ENCODE measurements at places on chromosomes 6 and 20.

- DNase-seq: peak; percentile 55
These were observed 74.6 kb upstream of the CEP85L start for GRCh38 chr6:118725944-118726343.

- no peak for DNase-seq
These were observed 277.0 kb downstream of the PREX1 start for GRCh38 chr20:48550814-48551213.

GRCh38 chr20:39825524-39825923, 863.4 kb downstream of the DHX35 start:
- DNase-seq: no peak

GRCh38 chr20:33145521-33145920, 22.4 kb upstream of the BPIFA2 start:
- DNase-seq: no peak

DNA sequence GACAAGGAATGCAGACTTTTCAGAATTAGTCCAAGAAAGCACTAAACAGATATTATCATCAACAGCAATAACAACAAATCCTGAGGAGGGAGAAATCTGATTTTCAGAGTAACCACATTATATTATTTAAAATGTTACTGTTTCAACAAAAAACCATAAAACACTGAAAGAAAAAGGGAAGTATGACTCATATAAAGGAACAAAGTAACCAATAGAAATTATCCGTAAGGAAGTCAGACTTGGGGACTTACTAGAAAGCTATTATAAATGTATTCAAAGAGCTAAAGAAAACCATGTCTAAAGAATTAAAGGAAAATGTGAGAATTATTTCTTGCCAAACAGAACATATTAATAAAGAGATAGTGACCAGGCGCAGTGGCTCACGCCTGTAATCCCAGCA, 98.1 kb downstream of the MYLK4 start:
- DNase-seq: no peak

- no peak for DNase-seq
These were observed 41.0 kb downstream of the PSMB9 start for GRCh38 chr6:32895006-32895345.

- no peak for DNase-seq
These were observed 27.9 kb upstream of the ZFP64 start for GRCh38 chr20:52219441-52219840.

DNA sequence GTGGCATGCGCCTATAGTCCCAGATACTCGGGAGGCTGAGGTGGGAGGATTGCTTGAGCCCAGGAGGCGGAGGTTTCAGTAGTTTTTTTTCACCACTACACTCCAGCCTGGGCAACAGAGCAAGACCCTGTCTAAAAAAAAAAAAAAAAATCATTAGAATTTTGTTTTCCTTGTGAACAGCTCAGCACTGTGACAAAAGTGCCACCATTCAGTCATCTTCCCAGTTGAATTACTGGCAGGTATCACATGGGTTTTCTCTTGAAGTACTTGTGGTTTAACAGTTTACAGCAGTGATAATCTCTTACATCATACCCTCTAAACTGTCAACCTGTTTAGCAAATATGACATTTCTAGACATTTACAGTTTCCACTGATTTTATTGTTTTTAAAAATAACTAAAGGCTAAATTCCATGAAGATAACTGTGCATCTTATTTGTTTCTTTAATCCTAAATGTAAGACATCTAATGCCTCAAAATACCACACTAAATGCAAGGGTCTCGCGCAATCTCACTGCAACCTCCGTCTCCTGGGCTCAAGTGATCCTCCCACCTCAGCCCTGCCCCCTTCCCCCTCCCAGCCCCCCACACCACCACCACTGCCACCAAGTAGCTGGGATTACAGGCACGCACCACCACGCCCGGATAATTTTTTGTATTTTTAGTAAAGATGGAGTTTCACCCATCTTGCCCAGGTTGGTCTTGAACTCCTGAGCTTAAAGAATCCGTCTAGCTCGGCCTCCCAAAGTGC, 7.0 kb downstream of the TRPC4AP start:
- no peak for DNase-seq

DNA sequence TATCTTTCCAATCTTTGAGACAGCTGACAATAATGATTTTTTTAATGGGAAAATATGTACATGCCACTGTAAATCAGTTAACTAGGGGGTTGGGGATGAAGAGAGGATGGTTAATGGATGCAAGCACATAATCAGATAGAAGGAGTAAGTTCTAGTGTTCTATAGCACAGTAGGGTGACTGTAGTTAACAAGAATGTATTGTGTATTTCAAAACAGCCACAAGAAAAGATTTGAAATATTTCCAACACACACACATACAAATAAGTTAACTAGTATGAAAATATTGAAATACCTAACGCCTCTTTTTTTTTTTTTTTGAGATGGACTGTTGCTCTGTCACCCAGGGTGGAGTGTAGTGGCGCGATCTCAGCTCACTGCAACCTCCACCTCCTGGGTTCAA, 153.4 kb upstream of the SALL4 start:
- DNase-seq: no peak

DNA sequence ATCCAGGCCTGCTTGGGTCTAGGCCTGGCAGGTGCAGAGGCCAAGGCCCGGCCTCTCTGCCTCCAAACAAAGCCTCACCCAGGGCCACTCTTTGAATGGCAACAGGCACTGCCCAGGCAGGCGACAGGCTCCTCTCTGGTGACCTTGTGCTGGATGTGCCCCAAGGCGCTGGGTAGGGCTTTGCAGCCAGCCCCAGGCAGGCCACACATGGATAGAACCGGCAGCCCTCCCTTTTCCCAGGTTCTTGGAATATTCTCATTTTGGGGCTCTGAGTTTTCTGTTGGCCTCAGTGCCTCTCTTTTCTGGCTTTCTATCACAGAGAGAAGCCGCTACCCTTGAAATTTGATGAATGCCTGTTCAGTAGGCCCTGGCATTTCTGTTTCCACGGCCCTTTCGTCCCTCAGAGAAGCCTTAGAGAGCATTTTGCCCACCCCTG, 18.9 kb downstream of the PKIG start:
- DNase-seq: no peak

GRCh38 chr20:49285813-49286494, 8.1 kb upstream of the ZNFX1 start:
- DNase-seq: no peak

- DNase-seq: no peak
These were observed 325.1 kb downstream of the CDH26 start for GRCh38 chr20:60283281-60283680.

GRCh38 chr6:168132531-168133167, 53.6 kb upstream of the FRMD1 start:
- no peak for DNase-seq

GRCh38 chr6:128617285-128617684, 96.9 kb upstream of the PTPRK start:
- no peak for DNase-seq

- no peak for DNase-seq
These were observed 59.9 kb downstream of the COL12A1 start for GRCh38 chr6:75145976-75146375.

- no peak for DNase-seq
These were observed 144.8 kb downstream of the ZNF217 start for GRCh38 chr20:53448875-53449274.

DNA sequence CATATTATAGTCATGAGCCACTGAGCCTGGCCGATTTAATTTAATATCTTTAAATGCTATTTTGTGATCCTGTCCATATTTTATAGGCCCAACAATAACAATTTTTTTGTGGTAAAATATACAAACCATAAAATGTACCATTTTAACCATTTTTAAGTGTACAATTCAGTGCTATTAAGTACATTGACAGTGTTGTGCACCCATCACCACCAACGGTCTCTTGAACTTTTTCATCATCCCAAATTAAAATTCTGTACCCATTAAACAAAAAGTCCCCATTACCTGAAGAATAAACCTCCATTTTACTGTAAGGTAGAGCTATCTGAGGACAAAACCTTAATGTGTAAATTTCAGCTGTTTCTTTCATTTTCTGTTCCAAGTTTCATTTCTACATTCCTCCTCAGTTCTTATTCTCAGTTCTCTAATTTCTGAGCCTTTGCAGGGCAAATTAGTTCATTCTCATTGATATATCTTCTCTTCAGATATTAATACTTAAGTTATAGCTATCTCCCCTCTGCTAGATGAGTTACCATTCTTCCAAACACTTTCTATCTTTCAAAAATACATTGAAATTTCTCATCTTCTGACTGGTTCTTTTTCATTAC, 10.3 kb downstream of the MTO1 start:
- DNase-seq: no peak

DNA sequence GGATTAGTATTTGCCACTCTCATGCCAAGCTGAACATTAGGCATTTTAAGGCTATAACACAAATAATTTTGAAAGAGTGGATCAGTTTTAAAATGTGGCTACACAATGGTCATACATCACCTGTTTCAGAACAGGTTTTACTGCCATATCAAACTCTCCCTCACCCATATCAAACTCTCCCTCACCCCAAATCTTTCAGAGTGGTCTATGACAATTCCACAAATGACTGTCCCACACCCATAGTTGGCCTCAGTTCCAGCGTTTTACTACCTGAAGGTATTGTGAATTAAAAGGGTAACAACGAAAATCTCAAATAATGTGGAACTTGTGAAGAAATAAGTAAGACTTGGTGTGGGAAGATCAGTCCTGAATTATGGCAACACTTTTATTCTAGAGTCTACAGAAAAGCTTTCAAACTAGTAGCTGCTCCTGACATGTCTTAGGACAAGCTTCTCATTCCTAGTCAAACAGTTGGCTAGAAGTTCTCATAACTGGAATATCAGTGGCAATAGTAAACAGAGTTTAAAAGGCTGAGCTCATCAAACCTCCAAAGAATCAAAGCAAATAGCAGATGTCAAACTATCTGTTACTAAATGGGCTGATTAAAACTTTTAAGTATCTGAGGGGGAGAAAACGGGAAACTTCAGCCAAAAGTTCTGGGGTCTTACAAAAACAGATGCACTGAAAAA, 52.4 kb downstream of the MAP3K7 start:
- DNase-seq: no peak

DNA sequence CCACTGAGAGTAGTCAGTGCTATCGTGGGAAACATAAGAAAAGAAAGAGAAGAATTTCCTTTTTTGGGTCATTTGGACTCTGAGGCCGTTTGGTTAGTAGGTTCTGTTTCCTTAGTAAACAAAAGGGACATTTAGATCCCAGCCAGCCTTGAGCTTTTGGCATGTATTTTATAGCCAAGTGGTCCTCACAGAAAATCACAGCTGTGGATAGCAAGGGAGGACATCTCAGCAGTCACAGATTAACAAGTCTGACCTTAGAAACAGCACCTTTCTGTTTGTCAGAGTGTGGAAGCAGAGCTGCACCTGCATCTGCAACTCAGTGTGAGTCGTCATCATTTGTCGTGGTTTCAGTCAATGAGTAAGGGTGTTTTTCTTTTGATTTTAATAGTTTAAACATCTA, 40.5 kb downstream of the FAM120B start:
- DNase-seq: no peak

DNA sequence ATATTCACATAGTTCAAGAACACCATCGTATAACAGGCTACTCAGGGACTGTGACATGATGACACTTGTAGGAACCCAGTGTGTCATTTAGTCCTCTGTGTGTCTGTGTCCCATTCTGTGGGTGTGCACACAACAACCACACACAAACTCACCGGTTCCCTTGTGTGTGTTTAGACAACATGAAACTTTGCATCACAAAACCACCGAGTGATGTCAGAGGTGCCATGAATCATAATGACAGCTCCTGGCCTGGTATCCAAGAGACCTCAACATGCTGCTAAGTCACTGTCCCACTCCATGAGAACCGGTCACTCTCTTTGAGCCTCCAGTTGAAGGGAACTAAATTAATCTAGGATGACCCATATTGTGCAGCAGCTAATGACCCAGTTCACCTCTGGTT, 421.3 kb downstream of the PREX1 start:
- DNase-seq: no peak

- DNase-seq: no peak
These were observed 52.1 kb downstream of the SNX5 start for GRCh38 chr20:17916433-17916891.

DNA sequence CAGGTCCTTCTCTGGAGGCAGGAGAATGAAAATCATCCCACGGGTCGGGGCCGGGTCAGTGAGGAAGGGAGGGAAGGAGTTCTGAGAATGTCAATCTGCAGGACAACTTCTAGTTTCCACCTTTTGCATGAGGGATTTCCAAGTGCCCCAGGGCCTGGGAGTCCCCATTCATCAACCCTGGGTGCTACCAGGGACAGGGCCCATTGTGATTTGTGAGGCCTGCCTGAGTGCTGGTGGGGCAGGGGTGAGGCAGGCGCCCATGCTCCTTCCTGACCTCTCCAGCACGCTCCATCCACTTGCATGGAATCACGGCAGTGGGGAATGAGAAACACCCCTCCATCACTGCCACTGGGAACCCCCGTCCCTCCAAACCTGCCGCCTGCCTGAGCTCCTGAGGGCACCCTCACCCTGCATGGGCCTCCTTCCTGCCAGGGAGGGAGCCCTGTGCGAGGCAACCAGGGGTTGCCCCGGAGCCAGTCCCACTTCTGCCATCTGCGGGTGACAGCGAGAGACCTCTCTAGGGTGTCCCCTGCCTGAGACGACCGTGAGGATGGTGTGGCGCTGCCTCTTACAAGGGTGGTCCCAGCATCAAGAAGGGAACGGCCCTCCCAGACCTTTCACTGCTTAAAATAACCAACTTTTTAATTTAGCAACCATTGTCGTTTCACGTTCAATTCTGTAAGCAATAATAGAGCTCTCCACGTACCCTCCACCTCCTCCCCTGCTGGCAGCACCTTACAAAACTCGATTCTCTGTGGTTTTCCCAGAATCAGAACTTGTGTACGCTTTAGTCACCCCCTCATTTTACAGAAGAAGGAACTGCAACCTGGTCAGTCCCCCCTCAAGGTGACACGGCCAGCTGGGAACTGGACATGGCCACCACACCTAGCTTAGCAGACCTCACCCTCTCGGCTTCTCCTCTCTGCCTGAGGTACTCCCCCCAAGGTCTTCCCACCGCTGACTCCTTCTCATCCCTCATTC, 28.6 kb downstream of the PMEPA1 start:
- DNase-seq: no peak

GRCh38 chr20:63508072-63508768, 9.3 kb upstream of the EEF1A2 start:
- no peak for DNase-seq
